Tongue (tissue), 3 donors: ENCODE measurements at places on chromosomes 5 and 9.

DNA sequence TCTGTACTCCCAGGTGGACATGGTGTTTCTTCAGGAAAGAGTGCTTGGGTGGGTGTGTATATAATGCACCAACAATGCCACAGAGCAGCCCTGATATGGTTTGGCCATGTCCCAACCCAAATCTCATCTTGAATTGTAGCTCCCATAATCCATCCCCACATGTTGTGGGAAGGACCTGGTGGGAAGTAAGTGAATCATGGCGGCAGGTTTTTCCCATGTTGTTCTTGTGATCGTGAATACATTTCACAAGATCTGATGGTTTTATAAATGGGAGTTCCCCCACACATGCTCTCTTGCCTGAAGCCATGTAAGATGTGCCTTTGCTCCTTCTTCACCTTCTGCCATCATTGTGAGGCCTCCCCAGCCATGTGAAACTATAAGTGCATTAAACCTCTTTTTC is 158.5 kb downstream of the NR3C1 start:
- no peak for DNase-seq

DNA sequence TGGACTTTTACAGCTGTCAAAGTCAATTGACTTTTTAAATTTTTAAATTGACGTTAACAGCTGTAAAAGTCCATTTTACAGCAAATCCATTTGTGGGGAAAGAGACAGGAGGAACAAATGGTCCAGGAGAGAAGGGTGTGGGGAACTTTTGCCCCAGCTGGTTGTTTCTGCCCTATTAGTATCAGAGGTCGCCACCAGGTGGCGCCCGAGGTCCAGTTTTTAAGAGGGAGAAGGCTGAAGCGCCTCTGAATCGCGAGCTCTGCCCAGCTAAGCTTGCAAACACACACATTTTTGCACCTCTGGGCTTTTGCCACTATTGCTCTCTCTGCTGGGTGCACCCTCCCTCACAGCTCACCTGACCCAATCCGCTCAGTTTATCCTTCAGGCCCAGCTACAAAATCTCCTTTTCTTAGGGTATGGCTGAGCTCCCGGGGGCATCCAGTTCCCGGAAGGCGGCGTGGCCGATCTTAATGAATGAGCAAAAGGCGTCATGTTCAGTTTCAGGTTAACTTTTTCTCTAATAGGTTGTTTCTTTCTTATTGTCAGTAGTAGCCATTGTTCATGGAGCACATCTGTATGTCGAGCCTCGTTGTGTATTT is 6.3 kb upstream of the TTLL11 start:
- DNase-seq, result peak; percentile 94

DNA sequence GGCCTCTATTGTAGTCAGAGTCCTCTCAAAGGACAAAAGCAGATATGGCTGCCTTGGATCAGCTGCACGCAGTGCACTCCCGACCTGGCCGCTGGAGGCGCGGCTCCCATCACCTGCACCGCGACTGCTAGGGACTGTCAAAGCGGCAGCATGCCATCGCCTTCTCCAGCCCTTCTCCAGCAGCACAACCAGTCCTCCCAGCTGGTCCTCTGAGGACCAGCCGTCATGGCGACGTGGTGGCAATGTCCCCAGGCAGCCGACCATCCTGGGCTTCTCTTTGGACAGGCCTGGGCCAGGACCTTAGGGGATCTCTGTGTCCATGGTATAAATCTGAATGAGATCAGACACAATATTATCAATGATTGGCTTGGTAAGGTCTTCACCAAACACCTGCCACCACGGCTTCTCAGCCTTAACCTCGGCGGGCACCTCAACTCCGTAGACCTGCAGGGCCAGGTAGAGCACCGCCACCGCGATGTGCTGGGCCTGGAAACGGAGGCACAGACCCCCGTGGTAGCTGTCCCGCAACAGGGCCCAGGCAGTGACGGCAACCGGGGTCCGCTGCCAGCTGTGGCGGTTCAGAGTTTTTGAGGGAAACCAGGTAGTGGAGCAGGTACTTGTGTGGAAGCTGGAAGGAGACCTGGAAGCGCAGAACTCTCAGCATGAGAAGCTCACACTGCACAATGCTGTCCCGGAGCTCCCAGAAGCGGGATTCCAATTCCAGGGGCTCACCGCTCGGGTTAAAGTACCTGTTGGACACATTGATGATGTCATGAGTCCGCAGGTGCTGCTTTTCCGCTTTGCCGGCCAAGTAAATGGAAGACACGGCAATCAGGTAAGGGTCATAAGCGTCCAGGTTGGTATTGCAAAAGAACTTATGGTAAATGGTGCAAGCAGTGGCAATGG is 8.5 kb downstream of the DUSP1 start:
- DNase-seq, result no peak

GRCh38 chr5:60387051-60387440 is 312.9 kb downstream of the DEPDC1B start:
- DNase-seq, result peak; percentile 42

- no peak for DNase-seq
Measured at GRCh38 chr5:172616730-172617129, 24.3 kb upstream of the NEURL1B start.
